ENCODE measurements at places on chromosomes 13 and 19.

DNA sequence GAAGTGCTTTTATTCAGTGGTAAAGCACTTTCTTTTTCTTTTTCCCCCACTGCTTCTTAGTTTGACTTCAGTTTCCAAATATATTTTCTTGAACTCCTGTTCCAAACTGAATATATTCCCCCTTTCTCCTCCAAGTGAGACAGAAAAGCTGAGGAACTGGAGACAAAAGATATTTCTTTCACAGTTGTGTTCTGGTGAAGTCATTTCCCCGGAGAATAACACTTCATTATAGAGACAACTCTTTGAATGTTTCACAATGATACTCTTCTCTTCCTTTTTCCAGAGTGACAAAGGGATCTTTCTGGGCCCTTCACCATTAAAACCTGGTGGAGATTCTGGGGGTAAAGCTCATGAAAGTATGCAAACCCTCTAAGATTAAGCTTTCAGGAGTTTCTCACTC, 860.8 kb upstream of the SLITRK5 start:
- DNase-seq: no peak

DNA sequence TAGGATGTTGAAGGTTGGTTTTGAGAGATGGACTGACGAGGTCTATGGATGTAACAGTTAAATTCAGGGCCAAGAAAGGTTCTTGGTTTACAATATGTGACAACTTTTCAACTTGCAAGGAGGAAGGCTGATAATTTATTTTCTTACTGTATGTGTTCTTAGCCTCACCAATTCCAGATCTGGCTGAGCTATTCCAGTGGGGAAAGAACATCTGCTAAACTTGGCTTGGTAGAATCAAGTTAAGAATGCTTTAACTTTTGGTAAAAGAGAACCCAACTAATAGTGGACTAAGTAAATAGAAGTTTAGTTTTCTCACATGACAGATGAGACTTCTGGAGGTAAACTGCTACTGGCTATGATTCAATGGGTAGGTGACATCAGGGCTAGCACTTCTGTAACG, 222.9 kb downstream of the KLF5 start:
- DNase-seq: no peak

DNA sequence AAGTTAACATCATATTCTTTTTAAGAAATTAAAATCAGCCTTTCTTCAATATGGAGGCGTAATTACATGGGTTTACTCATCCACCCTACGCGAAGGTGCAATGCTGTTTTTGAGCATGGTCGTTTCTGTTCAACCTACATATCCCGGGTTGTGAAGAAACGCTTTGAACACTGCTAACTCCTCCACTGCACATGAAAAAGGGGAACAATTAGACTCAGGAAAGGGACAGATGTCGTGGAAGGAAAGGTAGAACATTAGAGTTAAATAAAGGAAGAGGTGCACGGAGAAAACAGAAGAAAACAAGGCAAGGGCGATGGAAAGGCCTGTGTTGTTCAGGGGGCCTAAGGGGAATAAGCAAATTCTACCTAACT, 4.1 kb downstream of the ZIC5 start:
- DNase-seq: no peak

- DNase-seq: no peak
These were observed 618.0 kb upstream of the ARGLU1 start for GRCh38 chr13:107185889-107186288.

GRCh38 chr13:36323408-36323807, 22.8 kb downstream of the SPART start:
- no peak for DNase-seq

- no peak for DNase-seq
These were observed 204.3 kb downstream of the DNAJC15 start for GRCh38 chr13:43227721-43228120.

DNA sequence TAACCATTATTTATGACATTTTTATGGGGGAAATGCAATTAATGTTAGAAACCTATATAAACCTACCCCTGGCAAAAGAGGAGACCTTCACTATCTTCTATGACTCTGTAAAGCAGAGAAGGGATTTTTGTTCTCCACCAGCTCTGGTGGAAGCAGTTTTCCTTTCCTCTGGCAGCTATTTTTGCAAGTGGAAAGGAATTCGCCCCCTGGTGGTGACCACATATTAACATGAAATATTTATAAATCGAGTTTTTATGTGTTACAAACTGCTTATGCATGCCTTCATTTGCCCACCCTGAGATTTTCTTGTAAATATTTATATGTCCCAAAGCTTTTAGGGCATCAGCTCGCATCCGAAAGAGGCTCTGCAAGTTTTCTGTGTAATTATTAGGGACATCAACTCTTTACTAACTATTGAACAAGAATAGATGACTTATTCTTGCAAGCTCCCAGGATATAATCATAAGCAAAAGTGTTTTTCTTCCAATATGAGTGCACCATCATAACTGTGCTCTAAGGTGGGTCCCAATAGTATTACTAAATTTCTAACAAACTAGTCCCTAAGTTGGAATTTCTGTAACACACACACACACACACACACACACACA, 62.4 kb downstream of the SERTM1 start:
- DNase-seq: no peak

- DNase-seq: no peak
These were observed 59.8 kb upstream of the RCBTB2 start for GRCh38 chr13:48592688-48593049.

GRCh38 chr13:111292710-111293485, 27.5 kb upstream of the TEX29 start:
- DNase-seq: no peak

Data from stimulated activated CD8-positive, alpha-beta memory T cell treated with anti-CD3 and anti-CD28 coated beads, Interleukin-7, amount 100 ng/mL, for 1 hour (primary cell).